ENCODE measurements at places on chromosomes 5 and 9.

- no peak for DNase-seq
Observed at GRCh38 chr9:134463280-134463679, 137.0 kb downstream of the RXRA start.

GRCh38 chr5:172782169-172783039, 11.4 kb upstream of the DUSP1 start:
- DNase-seq: peak; percentile 83

- DNase-seq: no peak
Observed at GRCh38 chr5:66573733-66574132, 22.5 kb upstream of the MAST4 start.

GRCh38 chr9:2622461-2623287, 1.1 kb downstream of the VLDLR start:
- DNase-seq: no peak

GRCh38 chr5:127418974-127419682, 98.3 kb upstream of the PRRC1 start:
- no peak for DNase-seq

- peak; percentile 76 for DNase-seq
Observed at GRCh38 chr5:126363658-126364057, 59.6 kb upstream of the GRAMD2B start.

GRCh38 chr5:127951791-127952190, 131.8 kb upstream of the SLC12A2 start:
- DNase-seq: no peak

DNA sequence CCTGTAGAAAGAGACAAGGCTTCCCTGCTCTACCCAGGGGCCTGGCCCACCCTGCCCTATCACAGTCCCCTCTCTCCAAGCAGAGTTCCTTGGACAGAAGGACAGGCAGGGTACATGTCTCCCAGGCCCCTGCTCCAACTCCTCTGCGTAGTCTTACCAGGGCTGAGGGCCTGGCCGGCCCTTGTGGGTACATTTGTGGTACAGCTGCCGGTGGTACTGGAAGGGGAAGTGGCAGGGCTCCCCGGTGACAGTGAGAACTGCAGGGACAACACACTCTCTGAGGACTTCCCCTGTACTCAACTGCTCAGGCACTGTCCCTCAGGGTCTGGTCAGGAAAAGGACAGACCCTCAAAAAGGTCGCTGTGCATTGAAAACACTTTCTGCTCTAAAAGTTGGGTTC, 3.6 kb downstream of the F12 start:
- DNase-seq: no peak

DNA sequence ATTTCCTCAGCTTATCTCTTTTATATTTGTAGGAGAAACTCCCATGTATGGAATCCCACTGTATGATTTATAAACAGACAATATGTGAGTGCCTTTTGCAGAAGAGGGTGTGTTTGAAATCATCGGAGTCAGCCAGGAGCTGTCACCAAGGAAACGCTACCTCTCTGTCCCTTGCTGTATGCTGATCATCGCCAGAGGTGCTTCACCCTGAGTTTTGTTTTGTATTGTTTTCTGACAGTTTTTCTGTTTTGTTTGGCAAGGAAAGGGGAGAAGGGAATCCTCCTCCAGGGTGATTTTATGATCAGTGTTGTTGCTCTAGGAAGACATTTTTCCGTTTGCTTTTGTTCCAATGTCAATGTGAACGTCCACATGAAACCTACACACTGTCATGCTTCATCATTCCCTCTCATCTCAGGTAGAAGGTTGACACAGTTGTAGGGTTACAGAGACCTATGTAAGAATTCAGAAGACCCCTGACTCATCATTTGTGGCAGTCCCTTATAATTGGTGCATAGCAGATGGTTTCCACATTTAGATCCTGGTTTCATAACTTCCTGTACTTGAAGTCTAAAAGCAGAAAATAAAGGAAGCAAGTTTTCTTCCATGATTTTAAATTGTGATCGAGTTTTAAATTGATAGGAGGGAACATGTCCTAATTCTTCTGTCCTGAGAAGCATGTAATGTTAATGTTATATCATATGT, 18.0 kb upstream of the CTSL start:
- DNase-seq: no peak

- no peak for DNase-seq
Observed at GRCh38 chr5:175542232-175542965, 64.0 kb downstream of the SFXN1 start.

DNA sequence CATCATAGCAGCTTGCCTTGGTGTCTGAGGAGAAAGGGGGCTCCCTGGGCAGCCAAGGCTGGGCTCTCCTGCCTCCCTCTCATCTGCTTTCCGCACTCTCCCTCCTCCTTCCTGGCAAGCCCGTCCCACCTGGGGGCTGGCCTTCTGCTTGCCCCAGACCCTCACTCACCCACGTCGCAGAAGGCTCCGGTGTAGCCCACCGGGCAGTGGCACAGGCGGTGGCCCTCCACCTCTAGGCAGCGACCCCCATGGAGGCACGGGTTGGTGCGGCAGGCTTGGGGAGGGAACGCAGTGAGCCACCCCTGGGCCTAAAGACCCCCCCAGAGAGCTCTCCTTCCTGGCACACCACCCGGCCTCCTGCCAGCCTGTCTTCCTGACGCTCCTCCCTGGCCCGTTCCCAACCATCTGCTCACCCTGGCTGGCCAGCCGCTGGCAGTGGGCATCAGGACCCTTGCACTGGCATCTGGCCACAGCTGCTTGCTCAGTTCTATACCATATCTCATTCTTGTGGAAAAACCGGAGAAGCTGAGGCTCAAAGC, 4.2 kb upstream of the PFN3 start:
- no peak for DNase-seq

GRCh38 chr9:134130503-134131375, 5.1 kb upstream of the WDR5 start:
- no peak for DNase-seq

- DNase-seq: peak; percentile 35
Observed at GRCh38 chr5:173123416-173123815, 20.9 kb upstream of the BNIP1 start.

Data from HCEC 1CT (cell line).